ENCODE measurements at places on chromosomes 16 and 17. TPM values are rescaled to one million over a fixed set of nuclear protein-coding genes. Genes with fewer than 3 reads are reported as not detected.

Gene ACSM3
- 10.1 TPM for total RNA-seq

Gene SALL1
- total RNA-seq = not detected

Gene PIRT
- not detected for total RNA-seq

Gene BAIAP3
- total RNA-seq = 0.45 TPM

Gene ABCC12
- total RNA-seq = not detected

Gene CYB5B
- total RNA-seq = 149 TPM

Gene KRTAP2-3
- not detected for total RNA-seq

Gene TLCD3A
- total RNA-seq = 8.4 TPM

Gene IGF2BP1
- not detected for total RNA-seq

Gene MVP
- total RNA-seq = 123 TPM

Measured in activated CD8-positive, alpha-beta memory T cell treated with anti-CD3 and anti-CD28 coated beads, Interleukin-2, amount 10 ng/mL, durations not matched to agents 7 days and 5 days (primary cell).